ENCODE measurements at places on chromosomes 6 and 20. TPM values are rescaled to one million over a fixed set of nuclear protein-coding genes. Genes with fewer than 3 reads are reported as not detected.

The PLTP gene
- total RNA-seq = 53.3 TPM

The MYMX gene
- not detected for total RNA-seq

DNA sequence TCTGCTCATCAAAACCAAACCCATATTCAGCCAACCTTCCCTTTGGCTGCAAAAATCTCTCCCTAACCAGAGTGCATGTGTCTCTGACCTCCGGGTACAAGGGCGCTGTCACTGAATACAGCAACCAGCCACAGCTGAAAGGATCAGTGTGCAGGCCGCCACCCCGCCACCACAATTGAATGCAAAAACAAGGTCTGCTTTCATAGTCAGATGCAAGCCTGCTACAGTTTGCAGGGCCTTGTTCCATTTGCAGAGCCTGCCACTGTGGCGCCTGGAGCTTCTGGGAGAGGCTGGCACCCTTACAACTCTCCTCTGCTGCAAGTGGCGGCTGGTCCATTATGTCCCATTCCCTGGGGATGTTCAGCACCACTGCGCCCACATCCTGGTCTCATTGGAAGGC lies 23.5 kb downstream of the MDGA1 start:
- DNase-seq = no peak
- no peak overlapping the region for H3K27ac ChIP-seq
- no peak overlapping the region for H3K4me3 ChIP-seq
- no peaks in the 10 kb centered on the region for H3K36me3 ChIP-seq

DNA sequence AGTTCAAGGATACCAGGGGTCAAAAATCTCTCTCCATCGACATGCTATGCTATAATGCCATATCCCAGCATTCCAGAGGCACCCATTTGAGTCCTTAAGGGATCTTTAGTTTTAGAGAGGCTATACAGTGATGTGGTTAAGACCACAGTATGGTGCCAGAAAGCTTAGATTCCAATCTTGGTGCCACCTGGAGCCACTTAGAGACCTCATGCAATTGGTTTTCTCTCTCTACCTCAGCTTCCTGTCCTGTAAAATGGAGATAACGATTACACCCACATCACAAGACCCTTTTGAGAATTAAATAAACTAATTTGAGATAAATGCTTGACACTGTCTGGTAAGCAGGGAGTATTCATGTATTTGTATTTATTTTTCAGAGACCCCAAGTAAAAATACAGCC lies 39.0 kb downstream of the PLAGL1 start:
- no peak for DNase-seq
- H3K27me3 ChIP-seq = no peaks in the 10 kb centered on the region
- H3K27ac ChIP-seq = no peak overlapping the region
- no peaks in the 10 kb centered on the region for H3K36me3 ChIP-seq
- no peaks in the 10 kb centered on the region for H3K4me1 ChIP-seq

- no peaks in the 10 kb centered on the region for H3K4me1 ChIP-seq
- H3K27me3 ChIP-seq = no peaks in the 10 kb centered on the region
- H3K4me3 ChIP-seq = no peak overlapping the region
Measured at GRCh38 chr6:70980727-70981126, 23.9 kb upstream of the B3GAT2 start.

- peaks cover 4% of the 10 kb centered on the region for H3K4me1 ChIP-seq
- DNase-seq = no peak
- H3K4me3 ChIP-seq = no peak overlapping the region
- no peaks in the 10 kb centered on the region for H3K36me3 ChIP-seq
Measured at GRCh38 chr6:12294851-12295536, 4.8 kb downstream of the EDN1 start.

DNA sequence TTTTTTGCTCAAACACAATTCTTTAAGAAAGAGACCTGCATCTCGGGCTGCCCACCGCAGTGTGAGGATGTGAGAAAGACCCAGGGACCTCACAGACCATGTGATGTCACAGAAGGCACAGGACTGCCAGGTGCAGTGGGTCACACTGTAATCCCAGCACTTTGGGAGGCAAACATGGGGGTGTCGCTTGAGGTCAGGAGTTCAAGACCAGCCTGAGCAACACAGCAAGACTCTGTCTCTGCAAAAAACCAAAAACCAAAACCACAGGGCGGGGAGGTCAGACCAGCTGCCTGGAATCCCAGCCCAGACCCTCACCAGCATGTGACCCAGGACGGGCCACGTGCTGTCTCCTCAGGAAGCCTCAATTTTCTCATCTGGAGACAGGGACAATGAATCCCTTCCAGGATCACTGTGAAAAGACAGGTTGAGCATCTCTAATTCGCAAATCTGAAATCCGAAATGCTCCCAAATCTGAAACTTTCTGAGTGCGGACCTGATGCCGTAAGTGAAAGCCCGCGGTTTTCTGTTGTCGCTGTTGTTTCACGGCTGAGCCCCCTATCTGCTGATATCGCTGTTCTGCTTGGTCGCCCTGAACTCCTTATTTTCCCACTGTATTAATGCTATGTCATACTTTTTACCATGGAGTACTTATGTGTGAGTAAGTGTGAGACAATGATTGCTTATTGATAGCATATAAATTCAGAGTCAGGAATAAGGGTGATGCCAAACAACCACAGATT lies 159.5 kb upstream of the PTPN1 start:
- H3K36me3 ChIP-seq = no peaks in the 10 kb centered on the region
- no peak for DNase-seq
- no peaks in the 10 kb centered on the region for H3K27me3 ChIP-seq
- H3K4me1 ChIP-seq = peaks cover 11% of the 10 kb centered on the region
- H3K27ac ChIP-seq = no peak overlapping the region

The PDYN gene
- 4.2 TPM for total RNA-seq

GRCh38 chr6:87645080-87645479 lies 55.1 kb downstream of the ORC3 start:
- no peaks in the 10 kb centered on the region for H3K4me1 ChIP-seq
- H3K36me3 ChIP-seq = no peaks in the 10 kb centered on the region
- H3K27ac ChIP-seq = no peak overlapping the region
- no peak for DNase-seq

The BTN1A1 gene
- 0.31 TPM for total RNA-seq

GRCh38 chr6:88168362-88168761 lies 2.2 kb upstream of the CNR1 start:
- no peak overlapping the region for H3K27ac ChIP-seq
- no peak for DNase-seq
- H3K4me1 ChIP-seq = no peaks in the 10 kb centered on the region
- H3K36me3 ChIP-seq = no peaks in the 10 kb centered on the region
- H3K27me3 ChIP-seq = no peaks in the 10 kb centered on the region
- no peak overlapping the region for H3K4me3 ChIP-seq

The CST7 gene
- not detected for total RNA-seq

GRCh38 chr20:39298121-39298520 lies 336.0 kb downstream of the DHX35 start:
- no peaks in the 10 kb centered on the region for H3K36me3 ChIP-seq
- no peaks in the 10 kb centered on the region for H3K27me3 ChIP-seq
- DNase-seq = no peak
- no peak overlapping the region for H3K27ac ChIP-seq
- H3K4me3 ChIP-seq = no peak overlapping the region
- H3K4me1 ChIP-seq = no peaks in the 10 kb centered on the region

GRCh38 chr20:15760001-15760621 lies 813.1 kb downstream of the KIF16B start:
- H3K36me3 ChIP-seq = no peaks in the 10 kb centered on the region
- peak; percentile 60 for DNase-seq
- H3K4me1 ChIP-seq = no peaks in the 10 kb centered on the region
- H3K27ac ChIP-seq = no peak overlapping the region
- H3K4me3 ChIP-seq = no peak overlapping the region
- H3K27me3 ChIP-seq = no peaks in the 10 kb centered on the region

- no peaks in the 10 kb centered on the region for H3K4me1 ChIP-seq
- no peak for DNase-seq
- H3K27ac ChIP-seq = no peak overlapping the region
- no peaks in the 10 kb centered on the region for H3K36me3 ChIP-seq
- H3K27me3 ChIP-seq = no peaks in the 10 kb centered on the region
- H3K4me3 ChIP-seq = no peak overlapping the region
Measured at GRCh38 chr20:56621730-56622129, 7.4 kb upstream of the TFAP2C start.

- H3K27ac ChIP-seq = no peak overlapping the region
- no peak overlapping the region for H3K4me3 ChIP-seq
- H3K36me3 ChIP-seq = no peaks in the 10 kb centered on the region
- DNase-seq = no peak
- no peaks in the 10 kb centered on the region for H3K4me1 ChIP-seq
Measured at GRCh38 chr6:65819152-65819551, 112.1 kb upstream of the EYS start.

The NRN1 gene
- total RNA-seq = 1.3 TPM
